ENCODE measurements at places on chromosomes 2 and 18. TPM values are rescaled to one million over a fixed set of nuclear protein-coding genes. Genes with fewer than 3 reads are reported as not detected.

- H3K4me3 ChIP-seq, result no peak overlapping the region
- DNase-seq, result no peak
- H3K36me3 ChIP-seq, result no peaks in the 10 kb centered on the region
- H3K4me1 ChIP-seq, result peaks cover 4% of the 10 kb centered on the region
- H3K27ac ChIP-seq, result no peak overlapping the region
Measured at GRCh38 chr18:36529747-36530146, 232.2 kb downstream of the FHOD3 start.

DNA sequence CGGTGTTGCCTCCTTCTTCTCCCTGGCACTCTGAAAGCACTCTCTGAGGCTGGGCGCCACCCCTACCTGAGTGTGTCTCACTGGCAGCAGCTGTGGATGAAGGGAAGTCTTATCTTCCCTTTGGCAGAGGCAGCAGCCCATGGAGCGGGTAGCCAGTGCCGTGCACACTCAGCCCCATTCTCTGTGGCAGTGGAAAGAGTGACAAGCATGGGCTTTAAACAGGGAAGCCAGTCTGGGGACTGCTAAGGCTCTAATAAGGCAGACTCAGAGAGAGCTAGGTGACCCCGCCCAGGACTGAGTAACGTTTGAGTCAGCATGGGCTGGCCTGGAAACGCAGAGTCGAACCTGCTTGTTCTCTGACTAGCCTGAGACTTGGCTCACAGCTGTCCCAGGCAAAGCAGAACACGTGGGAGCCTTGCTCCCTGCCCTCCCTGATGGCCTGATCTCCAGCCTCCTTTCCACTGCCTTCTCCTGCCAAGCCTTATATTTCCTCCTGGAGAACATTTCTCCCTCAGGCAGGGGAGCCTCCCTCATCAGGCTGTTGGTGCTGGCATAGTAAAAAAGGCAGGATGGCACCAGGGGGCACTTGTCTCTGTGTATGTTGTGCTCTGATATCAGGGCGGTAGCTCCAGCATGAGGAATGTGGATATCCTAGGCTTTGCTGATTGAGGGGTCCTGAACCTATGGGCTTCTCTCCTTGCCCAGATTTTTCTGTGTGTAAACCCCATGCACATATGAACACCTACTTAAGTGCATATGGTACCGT is 93.9 kb upstream of the LGALSL start:
- no peaks in the 10 kb centered on the region for H3K36me3 ChIP-seq
- H3K4me3 ChIP-seq, result no peak overlapping the region
- peaks cover 19% of the 10 kb centered on the region for H3K4me1 ChIP-seq
- peak; percentile 99 for DNase-seq
- H3K27me3 ChIP-seq, result peaks cover 12% of the 10 kb centered on the region

DNA sequence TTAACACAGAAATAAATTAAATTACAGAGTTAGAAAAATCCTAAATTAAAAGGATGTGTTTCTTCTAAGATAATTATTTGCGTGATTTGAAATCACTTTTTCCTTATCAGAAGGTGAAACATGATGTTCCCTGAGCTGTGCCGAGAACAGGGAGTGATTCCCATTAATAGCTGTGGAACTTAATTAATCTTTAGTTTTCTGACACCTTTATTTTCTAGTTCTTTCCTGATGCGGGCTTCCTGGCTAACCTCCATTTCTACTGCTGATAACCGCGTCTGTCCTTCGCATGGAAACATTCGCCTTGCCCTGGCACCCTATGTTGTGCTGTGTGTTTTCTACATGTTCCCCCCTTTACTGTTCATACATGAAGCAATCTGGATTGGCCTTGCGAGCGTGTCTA is 172.9 kb downstream of the FAM210A start:
- H3K4me3 ChIP-seq, result no peak overlapping the region
- no peaks in the 10 kb centered on the region for H3K4me1 ChIP-seq
- H3K27ac ChIP-seq, result no peak overlapping the region
- peaks cover 47% of the 10 kb centered on the region for H3K27me3 ChIP-seq
- no peaks in the 10 kb centered on the region for H3K36me3 ChIP-seq
- no peak for DNase-seq

DNA sequence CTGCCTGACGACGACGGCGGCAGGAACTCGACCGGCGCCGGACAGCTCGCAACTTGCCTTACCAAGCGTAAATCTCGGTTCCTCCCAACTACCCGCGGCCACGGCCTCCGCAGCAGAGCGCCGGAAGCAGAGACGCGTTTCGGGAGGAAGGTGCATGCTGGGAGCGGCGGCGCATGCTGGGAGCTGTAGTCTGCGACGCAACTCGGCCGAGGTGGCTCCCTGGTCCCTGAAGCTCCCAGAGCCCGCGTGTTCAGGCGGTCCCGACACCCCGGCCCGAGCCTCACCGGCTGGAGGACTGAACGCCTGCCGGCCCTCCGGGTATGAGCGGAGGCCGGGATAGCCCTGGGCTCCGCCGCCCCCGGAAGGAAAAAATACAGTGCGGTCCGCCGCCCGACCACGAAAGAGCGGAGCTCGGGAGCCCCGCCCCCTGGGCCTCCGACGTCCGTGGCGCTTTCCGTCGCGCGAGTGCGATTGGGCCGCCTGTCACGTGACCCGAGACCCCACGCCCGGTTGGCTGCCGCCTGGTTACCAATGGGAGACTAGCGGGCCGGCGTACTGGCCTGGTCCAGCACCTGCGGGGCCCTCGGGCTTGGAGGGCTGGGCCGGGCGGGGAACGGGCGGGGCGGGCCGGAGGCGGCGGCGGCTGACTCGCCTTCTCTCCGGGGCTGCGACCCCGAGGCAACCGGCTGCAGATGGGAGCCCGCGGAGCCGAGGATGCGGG is at the start of gene CAPN10:
CAPN10 (plus strand) TSS at position 537 of the 721 bp plus-strand sequence; CDS start at position 715, 178 bp downstream.
- peak within 1 kb of the TSS; percentile 59 for H3K27ac ChIP-seq
- no peaks in the 10 kb centered on the region for H3K27me3 ChIP-seq
- peak; percentile 100 for DNase-seq
- H3K4me3 ChIP-seq, result peak within 1 kb of the TSS; percentile 88

DNA sequence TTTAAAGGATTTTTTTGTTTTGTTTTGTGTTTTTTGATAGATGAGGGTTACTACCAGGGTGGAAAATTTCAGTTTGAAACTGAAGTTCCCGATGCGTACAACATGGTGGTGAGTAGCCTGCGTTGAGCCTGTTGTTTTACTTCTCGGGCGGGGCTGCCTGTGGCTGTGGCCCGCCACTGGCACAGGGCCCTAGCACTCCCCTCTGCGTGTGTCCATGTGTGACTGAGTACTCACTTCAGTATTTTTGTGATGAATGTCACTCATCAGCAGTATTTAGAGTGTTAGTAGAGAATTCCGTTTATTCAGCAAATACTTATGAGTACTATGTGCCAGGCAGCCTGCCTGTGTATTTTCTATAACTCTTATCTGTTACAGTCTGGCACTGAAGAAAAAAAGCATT is 44.3 kb upstream of the SCLY start:
- DNase-seq, result no peak
- H3K4me1 ChIP-seq, result peaks cover 7% of the 10 kb centered on the region
- H3K27me3 ChIP-seq, result no peaks in the 10 kb centered on the region
- H3K27ac ChIP-seq, result no peak overlapping the region
- peaks cover 5% of the 10 kb centered on the region for H3K36me3 ChIP-seq

DNA sequence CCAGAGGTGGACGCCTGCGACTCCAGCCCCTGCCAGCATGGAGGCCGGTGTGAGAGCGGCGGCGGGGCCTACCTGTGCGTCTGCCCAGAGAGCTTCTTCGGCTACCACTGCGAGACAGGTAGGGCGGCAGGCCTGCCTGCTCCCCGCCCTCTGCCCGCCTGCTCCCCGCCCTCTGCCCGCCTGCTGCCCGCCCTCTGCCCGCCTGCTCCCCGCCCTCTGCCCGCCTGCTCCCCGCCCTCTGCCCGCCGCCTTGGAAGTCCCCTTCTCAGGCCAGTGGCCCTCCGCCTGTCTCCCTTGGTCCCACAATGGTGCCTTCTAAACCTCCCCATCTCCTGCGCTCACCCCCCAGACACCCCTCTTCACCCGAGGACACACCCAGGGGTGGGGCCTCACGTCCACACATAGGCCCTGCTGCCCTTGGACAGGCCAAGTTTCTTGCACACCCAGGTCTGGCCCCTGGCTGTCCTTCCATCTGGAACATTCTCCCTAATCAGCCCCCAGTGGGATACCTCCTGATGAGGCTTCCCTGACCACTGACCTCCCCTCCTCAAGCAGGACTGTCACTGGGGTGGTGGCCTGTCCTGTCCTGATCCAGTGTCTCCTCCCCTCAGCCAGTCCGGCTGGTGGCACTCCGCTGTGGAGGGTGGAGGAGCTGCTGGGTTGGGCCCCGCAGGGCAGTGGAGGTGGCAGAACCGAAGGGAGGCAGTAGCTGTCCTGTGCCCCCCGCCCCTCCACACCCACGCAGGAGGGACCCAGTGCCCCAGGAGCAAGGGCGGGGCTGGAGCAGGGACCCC is 37.9 kb downstream of the MTERF4 start:
- no peaks in the 10 kb centered on the region for H3K27me3 ChIP-seq
- no peaks in the 10 kb centered on the region for H3K36me3 ChIP-seq
- H3K27ac ChIP-seq, result no peak overlapping the region

- no peaks in the 10 kb centered on the region for H3K36me3 ChIP-seq
- DNase-seq, result no peak
- peaks cover 52% of the 10 kb centered on the region for H3K27me3 ChIP-seq
- no peak overlapping the region for H3K27ac ChIP-seq
- no peaks in the 10 kb centered on the region for H3K4me1 ChIP-seq
- no peak overlapping the region for H3K4me3 ChIP-seq
Measured at GRCh38 chr2:138782383-138782782, 2.2 kb upstream of the NXPH2 start.

GRCh38 chr2:46922606-46923005 is 7.0 kb upstream of the MCFD2 start:
- no peaks in the 10 kb centered on the region for H3K27me3 ChIP-seq
- no peak for DNase-seq
- H3K4me3 ChIP-seq, result no peak overlapping the region
- 0 out of 2 replicates have a peak, but pooled peaks cover 5% of the 10 kb centered on the region for H3K4me1 ChIP-seq
- H3K27ac ChIP-seq, result no peak overlapping the region

DNA sequence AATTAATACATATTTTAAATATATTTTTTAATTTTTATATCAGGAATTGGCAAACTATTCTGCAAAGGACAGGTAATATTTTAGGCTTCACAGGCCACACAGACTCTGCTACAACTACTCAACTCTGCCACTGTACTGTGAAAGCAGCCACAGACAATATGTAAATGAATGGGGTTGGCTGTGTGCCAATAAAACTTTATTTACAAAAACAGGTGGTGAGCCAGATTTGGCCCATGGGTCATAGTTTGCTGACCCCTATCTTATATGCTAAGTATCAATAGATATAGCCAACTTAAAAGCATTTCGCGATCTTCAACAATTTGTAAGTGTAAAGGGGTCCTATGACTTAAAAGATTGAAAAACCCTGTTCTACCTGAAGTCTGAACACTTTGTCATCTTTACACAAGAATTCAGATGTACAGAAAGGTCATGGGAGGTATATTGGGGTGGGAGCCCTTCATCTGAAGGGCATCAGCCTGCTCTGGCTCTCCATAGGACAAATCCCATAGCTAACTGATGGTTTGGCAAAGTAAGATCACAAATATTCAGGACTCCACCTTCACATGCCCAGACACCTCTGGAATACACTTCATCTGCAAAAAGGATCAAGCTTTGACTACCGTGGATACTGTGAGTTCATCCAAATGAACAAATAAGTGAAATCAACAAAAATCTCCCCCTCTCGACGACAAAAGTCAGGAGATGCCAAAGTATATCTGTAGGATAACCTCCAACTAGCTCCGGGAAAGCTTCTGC is 65.9 kb downstream of the C1D start:
- no peaks in the 10 kb centered on the region for H3K27me3 ChIP-seq
- peak overlapping the region; percentile 31 for H3K4me3 ChIP-seq
- H3K4me1 ChIP-seq, result peaks cover 16% of the 10 kb centered on the region
- DNase-seq, result peak; percentile 16
- peak overlapping the region; percentile 59 for H3K27ac ChIP-seq

DNA sequence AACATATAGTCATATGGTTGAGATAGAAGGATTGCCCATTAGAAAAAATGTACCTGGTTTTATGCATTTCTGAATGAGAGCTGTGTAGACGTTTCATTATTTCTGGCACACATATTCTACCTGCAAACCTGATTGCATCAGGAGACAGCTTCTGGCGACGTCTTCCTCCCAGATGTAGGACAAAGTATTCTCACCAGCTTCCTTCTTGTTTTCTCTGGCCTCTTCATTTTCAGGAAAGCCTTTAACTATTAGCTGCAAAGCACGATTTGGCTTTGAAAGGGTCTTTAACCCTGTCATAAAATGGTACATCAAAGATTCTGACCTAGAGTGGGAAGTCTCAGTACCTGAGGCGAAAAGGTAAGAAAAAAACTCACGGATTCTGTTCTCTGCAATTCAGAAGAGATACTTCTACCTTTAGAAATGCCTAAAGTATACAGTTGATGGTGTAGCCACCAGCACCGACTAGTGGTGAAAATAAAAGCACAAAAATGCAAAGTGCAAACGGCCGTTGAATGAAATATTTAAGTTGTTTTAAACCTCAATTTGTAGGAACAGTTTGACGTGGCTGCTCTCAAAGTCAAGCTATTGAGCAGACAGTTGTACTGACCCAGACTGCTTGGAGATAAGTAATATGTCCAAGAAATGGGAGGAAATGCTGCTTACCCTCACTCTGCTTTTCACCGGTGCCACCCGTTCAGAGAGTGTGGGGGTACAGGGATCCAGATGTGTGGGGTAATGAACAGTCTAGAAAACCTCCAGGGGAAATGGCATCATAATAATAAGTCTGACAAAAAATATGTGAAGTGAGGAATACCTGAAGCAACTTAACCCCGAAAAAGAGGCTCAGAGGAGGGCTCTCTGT is 20.2 kb downstream of the IL18RAP start:
- no peak overlapping the region for H3K27ac ChIP-seq
- DNase-seq, result peak; percentile 63
- no peak overlapping the region for H3K4me3 ChIP-seq
- no peaks in the 10 kb centered on the region for H3K27me3 ChIP-seq

DNA sequence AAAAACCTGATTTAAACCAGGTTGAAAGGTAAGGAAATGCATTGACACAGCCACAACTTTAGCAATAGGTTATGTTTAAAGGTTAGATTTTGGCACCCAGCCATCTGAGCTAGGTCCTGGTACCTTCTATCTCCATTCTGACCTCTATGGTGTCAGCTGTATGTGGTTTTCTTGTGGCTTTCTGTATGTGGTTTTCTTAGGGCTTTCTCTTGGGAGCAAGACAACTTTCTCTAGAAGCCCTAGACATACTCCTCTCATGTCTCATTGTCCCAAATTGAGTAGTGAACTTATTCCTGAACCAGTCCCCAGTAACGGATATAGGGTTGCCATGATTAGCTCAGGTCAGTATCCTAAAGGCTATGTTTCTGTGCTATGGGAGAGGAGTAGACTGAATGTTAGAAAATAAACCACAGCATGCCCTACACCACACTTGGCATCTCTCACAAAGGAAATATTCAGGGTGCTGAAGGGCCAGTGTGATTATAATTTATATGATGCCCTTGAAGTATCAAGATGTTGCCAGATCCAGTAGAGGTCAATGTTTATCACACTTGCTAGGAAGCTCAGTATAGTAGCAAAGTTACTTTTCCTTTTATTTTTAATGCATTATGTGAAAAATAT is 176.1 kb downstream of the CAPN13 start:
- no peak overlapping the region for H3K27ac ChIP-seq
- peaks cover 17% of the 10 kb centered on the region for H3K4me1 ChIP-seq
- no peaks in the 10 kb centered on the region for H3K36me3 ChIP-seq

Gene CYTIP
- total RNA-seq, result not detected

Gene TTC21B
- total RNA-seq, result 14.9 TPM

Gene CYP26B1
- 0.32 TPM for total RNA-seq

Gene RGPD3
- 0.13 TPM for total RNA-seq

Gene LIMS3
- 3.9 TPM for total RNA-seq

Gene EPB41L5
- 4.0 TPM for total RNA-seq
